ENCODE measurements at places on chromosomes 16 and 17. TPM values are rescaled to one million over a fixed set of nuclear protein-coding genes. Genes with fewer than 3 reads are reported as not detected.

DNA sequence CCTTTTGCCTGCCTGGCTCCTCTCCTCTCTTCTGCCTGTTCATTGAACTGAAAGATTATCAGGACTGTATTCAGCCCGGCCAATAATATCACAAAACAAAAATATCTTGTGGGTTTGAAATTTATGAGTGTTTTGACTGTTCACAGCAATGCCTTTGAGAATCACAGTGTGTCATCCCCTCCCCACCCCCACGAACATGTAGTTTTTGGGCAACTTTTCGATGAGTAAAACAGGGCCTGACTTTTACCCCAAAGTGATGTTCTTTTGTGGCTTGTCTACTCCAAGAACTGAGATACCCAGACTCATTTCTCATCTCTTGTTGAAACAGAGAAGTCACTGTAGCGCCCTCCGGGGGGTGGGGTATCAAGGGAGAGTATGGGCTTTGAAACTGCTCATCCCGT lies 675.7 kb downstream of the WWOX start:
- H3K4me1 ChIP-seq = no peaks in the 10 kb centered on the region
- no peak overlapping the region for H3K27ac ChIP-seq
- H3K27me3 ChIP-seq = no peaks in the 10 kb centered on the region
- no peak overlapping the region for H3K4me3 ChIP-seq
- no peak for DNase-seq
- H3K36me3 ChIP-seq = no peaks in the 10 kb centered on the region

- no peak overlapping the region for H3K4me3 ChIP-seq
- H3K4me1 ChIP-seq = peaks cover 20% of the 10 kb centered on the region
- DNase-seq = no peak
- no peaks in the 10 kb centered on the region for H3K36me3 ChIP-seq
- H3K27ac ChIP-seq = no peak overlapping the region
Observed at GRCh38 chr16:74078511-74079231, 217.9 kb upstream of the PSMD7 start.

- no peak overlapping the region for H3K27ac ChIP-seq
- H3K27me3 ChIP-seq = no peaks in the 10 kb centered on the region
- H3K4me1 ChIP-seq = no peaks in the 10 kb centered on the region
- DNase-seq = no peak
- no peak overlapping the region for H3K4me3 ChIP-seq
- peaks cover 37% of the 10 kb centered on the region for H3K36me3 ChIP-seq
Observed at GRCh38 chr16:88733630-88734360, 27.5 kb downstream of the CTU2 start.

- no peaks in the 10 kb centered on the region for H3K27me3 ChIP-seq
- peaks cover 4% of the 10 kb centered on the region for H3K4me1 ChIP-seq
- no peak for DNase-seq
- H3K4me3 ChIP-seq = no peak overlapping the region
Observed at GRCh38 chr17:49512296-49513043, 17.4 kb downstream of the NGFR start.

DNA sequence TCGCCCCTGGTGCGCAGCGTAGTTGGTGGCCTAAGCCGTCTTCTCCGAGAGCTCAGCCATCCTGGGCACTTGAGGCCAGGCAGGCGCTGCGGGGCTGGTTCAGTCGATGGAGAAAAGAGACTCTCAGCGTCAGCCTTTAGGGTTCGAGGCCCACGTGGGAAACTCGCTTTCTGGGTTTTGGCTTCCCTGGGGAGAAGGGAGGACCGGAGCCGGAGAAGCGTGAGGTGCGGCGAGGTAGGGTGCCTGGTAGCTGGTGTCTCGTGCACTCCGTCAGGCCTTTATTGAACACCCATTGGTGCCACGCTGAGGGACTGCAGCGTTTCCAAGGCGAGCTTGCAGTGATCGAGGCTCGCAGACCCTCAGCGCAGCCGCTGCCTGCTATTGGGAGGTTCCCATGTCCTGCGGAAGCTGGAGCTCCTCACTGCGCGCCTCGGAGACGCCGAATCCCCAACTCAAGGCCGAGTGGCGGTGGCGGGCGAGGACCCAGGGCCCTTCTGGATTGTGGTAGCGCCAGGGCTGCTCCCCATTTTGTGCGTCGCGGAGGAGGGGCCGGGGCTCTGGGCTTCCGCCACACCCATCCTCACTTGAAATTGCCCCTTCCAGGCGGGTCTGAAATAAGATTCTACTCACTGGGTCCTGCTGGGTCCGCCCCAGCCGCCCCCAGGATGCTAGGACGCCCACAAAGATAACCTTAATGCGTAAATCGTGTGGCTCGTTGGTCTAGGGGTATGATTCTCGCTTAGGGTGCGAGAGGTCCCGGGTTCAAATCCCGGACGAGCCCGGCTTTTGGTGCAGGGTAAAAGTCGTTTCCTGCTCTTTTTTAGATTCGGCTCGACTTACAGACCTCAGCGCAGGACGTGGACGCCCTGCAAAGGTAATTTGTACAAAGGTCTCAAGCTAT lies 1.2 kb downstream of the OR1F1 start:
- H3K4me1 ChIP-seq = peaks cover 16% of the 10 kb centered on the region
- H3K27me3 ChIP-seq = no peaks in the 10 kb centered on the region
- H3K4me3 ChIP-seq = peak overlapping the region; percentile 75

DNA sequence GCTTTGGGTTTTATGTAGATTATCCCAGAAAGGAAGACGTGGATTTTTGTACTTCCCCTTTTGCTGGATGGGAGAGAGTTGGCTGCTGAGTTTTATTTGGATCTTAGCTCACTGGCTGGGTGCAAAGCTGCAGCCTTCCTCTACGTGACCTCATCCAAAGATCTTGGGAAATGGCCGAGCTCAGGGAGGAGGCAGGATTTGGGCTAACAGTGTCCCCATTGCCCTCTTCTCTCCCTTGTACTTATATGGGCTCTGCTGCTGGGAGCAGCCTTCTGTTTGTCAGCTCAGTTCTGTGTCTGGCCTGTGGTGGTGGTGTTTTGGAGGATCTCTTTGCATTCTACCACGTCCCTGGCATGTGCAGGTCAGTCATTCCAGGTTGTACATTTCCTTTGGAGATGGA lies 2.0 kb downstream of the AOC3 start:
- H3K27me3 ChIP-seq = no peaks in the 10 kb centered on the region
- no peak for DNase-seq
- no peak overlapping the region for H3K4me3 ChIP-seq
- H3K27ac ChIP-seq = no peak overlapping the region

DNA sequence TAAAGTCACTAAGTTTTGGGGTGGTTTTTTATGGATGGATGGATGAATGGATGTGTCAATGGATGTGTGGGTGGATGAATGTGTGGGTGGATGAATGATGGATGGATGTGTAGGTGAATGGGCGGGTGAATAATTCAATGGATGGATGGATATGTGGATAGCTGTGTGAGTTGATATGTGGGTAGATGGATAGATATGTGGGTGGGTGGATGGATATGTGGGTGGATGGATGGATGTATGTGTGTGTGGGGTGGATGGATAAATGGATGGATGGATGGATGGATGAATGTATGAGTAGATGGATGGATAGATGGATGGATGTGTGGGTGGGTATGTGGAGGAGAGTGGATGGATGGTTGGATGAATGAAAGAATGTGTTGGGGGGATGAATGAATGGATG lies 310.1 kb upstream of the C16orf82 start:
- DNase-seq = no peak
- no peak overlapping the region for H3K4me3 ChIP-seq
- no peaks in the 10 kb centered on the region for H3K27me3 ChIP-seq
- H3K27ac ChIP-seq = no peak overlapping the region

The SULT1A4 gene
- total RNA-seq = 2.1 TPM

The DOC2B gene
- 0.39 TPM for total RNA-seq

The CSH2 gene
- total RNA-seq = not detected
